Daoy (cell line): ENCODE measurements at places on chromosomes 13 and 19.

DNA sequence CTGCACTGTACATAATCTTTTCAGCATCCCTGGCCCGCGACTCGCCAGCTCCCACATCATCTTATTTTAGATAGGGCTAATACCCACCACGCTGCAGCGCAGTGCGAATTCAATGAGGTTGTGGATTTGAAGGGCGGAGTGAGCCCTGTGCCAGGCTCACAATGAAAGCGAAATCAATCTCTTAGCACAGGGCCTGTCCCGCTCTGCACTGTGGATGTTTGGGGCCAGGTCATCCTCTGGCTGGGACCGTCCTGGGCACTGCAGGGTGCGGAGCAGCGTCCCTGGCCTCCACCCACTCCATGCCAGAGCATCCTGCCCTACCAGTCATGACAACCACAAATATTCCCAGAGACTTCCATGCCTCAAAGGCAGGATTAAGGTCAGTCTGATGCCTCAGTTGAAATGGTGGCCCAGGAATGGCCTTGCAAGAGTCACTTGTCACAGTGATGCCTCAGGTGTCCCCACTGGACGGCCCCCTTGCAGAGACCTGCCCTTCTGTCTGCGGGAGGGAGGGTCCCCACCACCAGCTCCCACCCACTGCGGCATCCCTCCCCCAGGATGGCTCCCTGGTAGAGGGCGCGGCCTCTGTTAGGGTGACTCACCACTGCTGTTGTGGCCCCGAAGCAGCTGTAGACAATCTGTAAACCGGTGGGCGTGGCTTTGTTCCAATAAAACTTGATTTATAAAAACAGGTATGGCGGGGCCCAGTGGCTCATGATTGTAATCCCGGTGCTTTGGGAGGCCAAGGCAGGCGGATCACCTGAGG lies 5.6 kb downstream of the UHRF1 start:
- DNase-seq, result peak; percentile 88

DNA sequence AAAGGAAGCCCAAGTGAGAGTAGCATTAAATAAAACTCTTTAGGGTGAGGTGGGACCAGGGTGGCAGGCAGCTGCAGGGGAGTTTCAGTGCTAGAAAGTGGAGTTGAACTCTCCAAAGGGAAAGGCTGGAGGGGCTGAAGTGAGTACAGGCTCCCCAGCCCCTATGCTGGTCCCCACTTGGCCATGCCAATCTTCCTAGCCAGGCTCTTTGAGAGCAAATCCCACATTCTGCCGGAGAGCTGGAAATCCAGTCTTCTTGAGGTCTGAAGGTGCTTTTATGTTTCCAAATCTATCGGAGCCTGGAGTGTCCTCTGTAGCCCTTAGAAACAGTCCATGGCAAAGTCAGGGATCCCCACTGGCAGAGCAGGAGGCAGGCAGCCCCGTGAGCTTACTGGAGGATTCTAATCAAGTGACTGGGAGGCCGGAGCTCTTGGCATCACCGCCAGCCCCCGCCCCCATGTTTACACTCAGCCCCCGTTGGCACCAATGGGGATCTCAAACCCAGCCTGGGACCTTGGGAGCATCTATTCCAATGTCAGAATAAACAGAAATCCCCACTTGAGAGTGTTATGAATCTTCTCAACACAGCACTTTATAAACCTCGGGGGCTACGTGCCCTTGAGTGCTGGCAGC lies 18.3 kb downstream of the ZNF536 start:
- no peak for DNase-seq

GRCh38 chr19:35268536-35269437 lies at the start of gene USF2:
TSS of gene USF2 (plus strand) at chr19:35268962. CDS start at chr19:35269102, 140 bp downstream.
- DNase-seq, result peak; percentile 85

DNA sequence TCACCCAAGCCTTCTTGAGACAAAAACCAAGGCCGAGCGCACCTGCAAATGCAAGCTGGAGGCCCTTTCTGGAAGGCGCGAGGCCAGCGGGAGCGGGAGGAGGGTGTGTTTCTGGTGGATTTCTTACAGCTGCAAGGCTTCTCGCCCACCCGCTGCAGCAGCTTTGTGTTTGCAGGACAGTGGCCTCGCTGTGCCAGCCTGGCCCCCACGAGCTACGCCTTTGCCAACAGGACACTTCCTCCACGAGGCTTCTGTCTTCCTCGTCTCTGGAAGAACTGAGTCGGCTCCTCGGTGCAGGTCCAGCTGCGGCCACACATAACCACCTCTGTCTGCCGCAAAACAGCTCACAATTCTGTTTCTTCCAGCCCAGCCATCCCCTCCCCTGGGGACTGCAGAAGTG lies 10.1 kb downstream of the ATCAY start:
- DNase-seq, result no peak

- DNase-seq, result no peak
Observed at GRCh38 chr19:16645140-16645539, 14.8 kb downstream of the SMIM7 start.

DNA sequence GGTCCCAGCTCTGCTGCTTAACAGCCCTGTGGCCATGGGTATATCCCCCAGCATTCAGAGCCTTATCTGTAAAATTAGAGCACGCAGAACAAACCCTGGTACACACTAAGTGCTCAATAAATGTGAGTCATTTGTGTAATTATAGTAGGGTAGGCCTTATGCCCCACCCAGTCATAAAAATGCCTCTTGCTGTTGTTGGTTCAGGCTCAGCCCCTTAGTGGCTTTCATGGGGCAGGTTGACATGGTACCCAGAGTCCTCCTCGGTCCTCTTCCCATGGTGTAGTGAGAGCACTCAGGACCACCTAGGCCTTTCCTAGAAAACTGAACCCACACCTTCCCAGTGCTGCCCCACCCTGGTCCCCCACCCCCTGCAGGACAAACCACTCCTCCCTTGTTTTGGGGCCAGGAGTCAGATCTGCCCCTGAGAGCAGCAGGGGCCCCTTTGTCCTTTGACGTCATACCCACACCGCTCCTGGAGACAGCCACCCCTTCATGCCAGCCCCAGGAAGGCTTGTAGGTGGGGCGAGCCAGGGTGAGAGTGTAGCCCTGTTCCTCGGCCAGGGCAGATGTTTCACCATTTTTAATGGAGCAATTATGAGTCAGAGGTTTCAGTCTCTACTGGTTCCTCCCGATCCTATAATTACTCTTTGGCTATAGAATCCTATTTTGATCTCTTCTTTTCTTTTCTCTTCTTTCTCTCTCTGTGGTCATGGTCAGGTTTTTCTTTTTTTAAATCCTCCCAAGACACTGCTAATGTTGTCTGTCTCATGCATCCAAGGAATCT lies 36.8 kb downstream of the ACTN4 start:
- peak; percentile 98 for DNase-seq

- no peak for DNase-seq
Observed at GRCh38 chr19:55684946-55685681, 10.1 kb downstream of the EPN1 start.

DNA sequence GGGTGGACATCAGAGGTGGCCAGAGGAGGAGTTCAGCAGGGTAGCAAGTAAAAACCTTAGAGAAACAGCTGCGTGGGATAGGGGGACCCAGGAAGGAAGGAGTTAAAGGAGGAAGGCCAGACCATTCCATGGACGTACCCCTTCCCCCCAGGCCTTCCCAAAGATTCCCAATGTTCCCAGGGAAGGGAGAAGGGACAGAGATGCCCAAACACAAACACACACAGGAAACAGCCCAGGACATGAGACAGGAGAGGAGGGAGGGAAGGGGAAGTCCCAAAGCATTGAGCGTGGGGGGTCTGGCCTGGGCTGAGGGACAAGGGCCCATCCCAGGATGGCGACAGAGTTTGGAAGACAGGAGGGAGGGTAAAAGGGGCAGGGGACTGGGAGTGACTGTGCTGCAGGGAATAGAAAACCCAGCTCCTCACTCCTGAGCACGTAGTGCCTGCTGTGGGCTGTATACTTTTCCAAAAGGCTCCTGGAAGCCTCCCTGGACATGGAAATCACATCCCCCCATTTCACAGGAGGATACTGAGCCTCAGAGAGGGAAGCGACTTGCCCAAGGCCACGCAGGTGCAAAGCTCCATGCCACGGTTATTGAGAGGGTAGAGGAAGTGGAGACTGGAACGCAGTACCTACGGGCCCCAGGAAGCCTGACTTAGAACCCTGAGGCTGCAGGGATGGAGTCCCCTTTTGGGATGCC lies 1.1 kb downstream of the SYDE1 start:
- peak; percentile 42 for DNase-seq

GRCh38 chr13:110301606-110302553 lies 5.1 kb downstream of the COL4A1 start:
- no peak for DNase-seq

- DNase-seq, result no peak
Observed at GRCh38 chr13:35925669-35926068, 205.5 kb downstream of the DCLK1 start.

DNA sequence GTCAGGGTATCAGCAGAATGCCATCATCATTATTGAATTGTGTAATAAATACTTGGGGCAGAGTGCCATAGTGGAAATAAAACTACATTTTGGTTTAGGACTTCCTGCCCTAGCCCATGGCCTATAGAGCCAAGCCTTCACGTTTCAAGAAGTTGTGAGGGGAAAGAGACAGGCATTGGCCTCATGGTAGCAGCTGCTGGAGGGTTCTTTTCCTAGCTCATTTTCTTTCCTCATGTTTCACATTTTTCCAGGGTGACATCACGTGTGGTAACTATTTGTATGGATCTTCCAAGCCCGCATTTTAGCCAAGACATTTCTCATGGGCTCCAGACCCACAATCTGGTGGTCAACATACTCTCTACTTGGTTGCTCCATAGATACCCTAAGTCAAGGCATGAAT lies 80.4 kb downstream of the LRCH1 start:
- peak; percentile 49 for DNase-seq

- DNase-seq, result no peak
Observed at GRCh38 chr13:104871456-104871855, 1664.0 kb downstream of the EFNB2 start.

- DNase-seq, result no peak
Observed at GRCh38 chr19:51427201-51427600, 9.8 kb upstream of the SIGLEC10 start.

GRCh38 chr13:50766013-50766412 lies 77.5 kb downstream of the DLEU7 start:
- no peak for DNase-seq

GRCh38 chr13:35309706-35310105 lies 166.8 kb downstream of the MAB21L1 start:
- DNase-seq, result no peak

GRCh38 chr13:104671901-104672300 lies 1605.7 kb upstream of the SLC10A2 start:
- no peak for DNase-seq

DNA sequence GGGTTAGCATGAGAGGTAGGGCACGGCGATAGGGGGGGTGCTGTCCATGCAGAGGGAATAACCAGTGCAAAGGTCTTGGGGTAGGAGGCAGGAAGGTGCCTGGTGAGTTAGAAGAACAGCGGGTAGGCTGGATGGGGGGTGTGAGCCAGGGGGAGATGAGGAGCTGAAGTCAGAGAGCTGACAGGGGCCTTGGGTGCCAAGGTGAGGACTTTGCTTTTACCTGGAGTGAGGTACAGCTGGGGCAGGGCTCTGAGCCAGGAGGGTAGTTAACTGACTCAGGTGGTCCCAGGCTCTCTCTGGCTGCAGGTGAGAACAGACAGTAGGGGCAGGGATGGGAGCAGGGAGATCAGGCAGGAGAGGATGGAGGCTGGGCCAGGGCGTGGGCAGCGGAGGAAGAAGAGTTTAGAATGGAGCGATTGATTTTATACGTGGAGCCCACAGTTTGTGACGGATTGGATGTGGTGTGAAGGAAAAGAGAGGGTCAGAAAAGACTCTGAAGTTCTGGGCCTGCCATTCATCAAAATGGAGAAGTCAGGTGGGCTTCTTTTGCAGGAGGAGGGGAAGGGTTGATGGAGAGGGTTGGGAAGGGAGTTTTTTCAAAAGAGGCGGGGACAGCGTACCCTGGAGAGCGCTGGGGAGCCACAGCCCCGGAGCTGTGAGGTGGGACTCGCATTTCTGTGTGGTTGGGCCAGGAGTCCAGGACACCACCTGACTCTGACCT lies 1.2 kb upstream of the GRAMD1A start:
- no peak for DNase-seq

GRCh38 chr19:11452620-11453310 lies 17.3 kb downstream of the PRKCSH start:
- DNase-seq, result no peak

DNA sequence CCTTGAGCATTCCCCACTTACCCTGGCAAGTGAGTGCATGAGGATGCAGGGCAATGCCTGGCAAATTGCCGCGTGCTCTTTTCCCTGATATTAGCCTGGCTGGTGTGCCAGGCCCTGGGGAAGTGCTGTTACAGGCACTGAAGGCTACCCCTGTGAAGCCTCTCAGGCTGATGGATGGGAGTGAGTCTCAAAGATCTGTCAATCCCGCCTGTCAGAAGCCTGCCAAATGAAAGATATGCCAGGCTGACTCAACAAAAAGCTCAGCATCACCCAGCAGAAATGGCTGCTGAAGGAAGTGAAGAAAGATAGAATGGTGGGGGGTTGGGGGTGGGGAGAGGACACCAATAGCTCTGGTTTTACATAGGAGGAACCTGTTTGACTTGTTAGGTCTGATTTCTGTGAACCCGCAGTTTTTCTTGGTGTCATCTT lies 112.1 kb downstream of the LACC1 start:
- DNase-seq, result no peak

DNA sequence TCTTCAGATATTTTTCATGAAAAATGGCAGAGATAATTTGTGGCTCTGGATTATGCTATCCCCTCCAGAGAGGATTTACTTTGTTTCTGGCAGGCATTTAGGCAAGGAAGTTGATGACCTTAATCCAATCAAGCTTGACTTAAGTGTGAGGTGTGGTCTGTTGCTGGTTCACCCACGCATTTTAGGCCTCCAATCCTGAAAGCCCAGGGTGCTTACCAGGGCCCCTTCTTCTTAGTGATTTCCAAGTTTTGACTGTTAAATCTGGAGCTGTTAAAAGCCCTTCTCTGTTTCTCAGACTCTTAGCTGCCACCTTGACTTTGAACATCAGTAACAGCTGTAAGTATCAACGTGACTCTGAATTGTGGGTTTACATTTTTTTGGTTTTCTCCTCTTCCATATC lies 161.8 kb downstream of the DNAJC15 start:
- DNase-seq, result no peak

- DNase-seq, result no peak
Observed at GRCh38 chr13:42056146-42056545, 7.7 kb downstream of the DGKH start.

DNA sequence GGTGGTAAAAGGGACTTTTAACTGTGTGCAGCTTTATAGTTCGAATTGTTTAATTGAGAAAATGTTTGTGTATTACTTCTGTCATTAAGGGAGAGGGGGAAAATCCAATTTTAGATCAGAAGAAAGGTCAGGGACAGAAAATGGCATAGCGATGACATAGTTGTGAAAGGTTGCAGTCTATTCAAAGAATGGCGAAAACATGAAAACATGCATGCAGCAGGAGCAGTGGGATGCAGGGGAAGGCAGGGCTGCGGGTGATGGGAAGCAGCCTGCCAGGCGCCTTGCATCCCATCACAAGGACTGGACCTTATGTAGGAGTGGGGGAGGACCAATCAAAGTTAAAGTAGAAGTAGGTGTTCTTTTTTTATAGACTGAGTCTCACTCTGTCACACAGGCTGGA lies 125.9 kb downstream of the CDK8 start:
- no peak for DNase-seq

GRCh38 chr13:113845723-113846635 lies 17.9 kb downstream of the GAS6 start:
- DNase-seq, result no peak

- no peak for DNase-seq
Observed at GRCh38 chr13:59829690-59830089, 334.0 kb downstream of the DIAPH3 start.
